ENCODE measurements at places on chromosomes 6 and 20. TPM values are rescaled to one million over a fixed set of nuclear protein-coding genes. Genes with fewer than 3 reads are reported as not detected.
A peak's percentile ranks its signal among the peaks of the same experiment; 100 is the strongest.

DNA sequence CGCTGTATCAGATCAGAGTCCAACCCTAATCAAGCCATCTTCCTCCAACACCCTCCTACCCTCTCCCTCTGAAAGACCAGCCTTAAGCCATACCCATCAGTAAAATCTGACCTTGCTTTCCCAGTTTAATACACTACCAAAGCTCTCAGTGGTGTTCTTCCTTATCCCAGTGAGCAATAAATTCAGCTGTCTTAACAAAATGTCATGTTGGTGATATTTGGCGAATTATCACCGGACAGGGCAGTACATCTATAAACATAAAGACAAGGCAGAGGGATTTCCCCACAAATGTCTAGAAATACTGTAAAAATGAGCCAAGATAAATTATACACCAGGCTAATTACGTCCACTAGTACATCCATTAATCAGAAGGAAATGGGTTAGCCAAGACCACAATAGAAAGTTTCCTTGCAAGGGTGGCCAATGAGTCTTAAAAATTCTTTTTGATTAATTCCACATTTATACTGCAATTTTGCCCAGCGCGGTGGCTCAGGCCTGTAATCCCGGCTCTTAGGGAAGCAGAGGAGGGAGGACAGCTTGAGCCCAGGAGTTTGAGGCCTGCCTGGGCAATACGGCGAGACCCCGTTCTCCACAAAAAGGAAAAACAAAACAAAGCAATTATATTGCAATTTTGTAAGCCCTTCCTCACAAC is 905 bp downstream of the RARS2 start:
- no peaks in the 10 kb centered on the region for H3K27me3 ChIP-seq
- peaks cover 3% of the 10 kb centered on the region for H3K36me3 ChIP-seq
- H3K4me3 ChIP-seq: peak overlapping the region; percentile 97

GRCh38 chr6:100671740-100672139 is 207.0 kb upstream of the SIM1 start:
- peaks cover 5% of the 10 kb centered on the region for H3K36me3 ChIP-seq
- DNase-seq: no peak
- H3K4me1 ChIP-seq: peaks cover 5% of the 10 kb centered on the region
- H3K27me3 ChIP-seq: no peaks in the 10 kb centered on the region

DNA sequence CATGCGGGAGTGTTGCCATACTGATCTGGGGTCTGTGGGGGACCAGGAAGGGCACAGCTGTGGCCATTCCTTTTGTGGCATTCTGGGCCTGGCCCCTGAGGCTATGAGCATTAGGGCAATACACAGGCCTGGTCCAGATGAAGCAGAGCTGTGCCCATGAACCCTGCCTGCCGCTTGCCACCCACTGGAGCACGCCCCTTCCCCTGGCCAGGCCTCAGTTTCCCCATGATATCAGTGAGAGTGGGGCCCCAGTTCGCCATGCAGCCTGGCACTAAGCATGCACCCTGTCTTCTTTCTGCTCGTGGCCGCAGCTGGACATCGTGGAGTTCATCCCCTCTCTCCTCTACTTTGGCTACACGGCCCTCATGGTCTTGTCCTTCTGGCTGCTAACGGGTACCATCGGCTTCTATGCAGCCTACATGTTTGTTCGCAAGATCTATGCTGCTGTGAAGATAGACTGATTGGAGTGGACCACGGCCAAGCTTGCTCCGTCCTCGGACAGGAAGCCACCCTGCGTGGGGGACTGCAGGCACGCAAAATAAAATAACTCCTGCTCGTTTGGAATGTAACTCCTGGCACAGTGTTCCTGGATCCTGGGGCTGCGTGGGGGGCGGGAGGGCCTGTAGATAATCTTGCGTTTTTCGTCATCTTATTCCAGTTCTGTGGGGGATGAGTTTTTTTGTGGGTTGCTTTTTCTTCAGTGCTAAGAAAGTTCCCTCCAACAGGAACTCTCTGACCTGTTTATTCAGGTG is 42.4 kb downstream of the PLAGL2 start:
- H3K4me3 ChIP-seq: no peak overlapping the region
- no peak for DNase-seq
- peaks cover 13% of the 10 kb centered on the region for H3K4me1 ChIP-seq
- H3K36me3 ChIP-seq: peaks cover 24% of the 10 kb centered on the region

The MAPK13 gene
- total RNA-seq: 2.0 TPM

The CLVS2 gene
- 1.3 TPM for total RNA-seq
